ENCODE measurements at places on chromosomes 1 and 21.
A peak's percentile ranks its signal among the peaks of the same experiment; 100 is the strongest.

DNA sequence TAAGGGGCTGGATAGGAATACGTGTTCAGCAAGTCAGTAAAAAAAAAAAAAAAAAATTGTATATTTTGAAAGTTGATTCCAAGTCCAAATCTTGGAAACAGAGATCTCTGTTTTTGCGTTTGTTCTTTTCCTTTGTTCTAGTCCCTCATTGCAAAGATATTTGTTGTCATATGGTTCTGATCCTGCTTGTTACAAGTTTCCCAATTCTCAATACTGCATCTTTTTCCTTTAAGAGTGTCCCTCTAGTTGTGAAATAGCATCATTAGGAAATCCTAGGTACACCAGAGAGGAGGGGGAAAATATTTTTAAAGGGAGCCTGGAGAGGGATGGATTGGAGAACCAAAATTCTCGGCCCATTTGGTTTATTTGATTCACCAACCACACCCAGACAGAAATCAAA is 152.2 kb upstream of the C1orf105 start:
- no peak for DNase-seq

DNA sequence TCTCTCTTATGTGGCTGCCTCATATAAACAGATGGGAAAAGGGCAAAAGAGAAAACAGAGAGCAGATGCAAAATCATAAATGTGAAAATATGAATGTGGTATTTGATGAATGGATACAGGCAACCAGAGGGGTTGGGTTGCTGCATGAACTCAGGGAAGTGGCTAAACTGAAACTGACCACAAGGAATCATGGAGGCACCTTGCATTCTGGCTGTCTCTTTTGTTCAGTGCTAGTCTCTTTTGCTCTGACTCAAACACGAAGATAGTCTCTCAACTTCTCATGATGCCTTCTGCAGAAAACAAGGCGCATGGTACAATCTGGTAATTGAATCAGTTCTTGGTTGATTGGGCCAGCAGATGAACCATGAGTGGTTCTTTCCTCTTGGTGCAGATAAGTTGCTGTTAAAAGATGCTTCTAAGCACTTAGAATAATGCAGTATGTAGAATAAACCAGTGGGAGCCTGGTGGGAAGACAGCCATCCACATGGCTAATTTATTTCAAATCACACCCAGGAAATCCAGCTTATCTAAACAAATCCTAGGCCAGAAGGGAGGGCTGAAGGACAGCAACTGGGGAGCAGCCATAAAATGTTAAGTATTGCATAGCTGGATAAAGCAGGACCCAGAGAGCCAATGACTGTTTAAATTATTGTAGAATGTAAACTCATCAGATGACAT is 64.2 kb downstream of the HLX start:
- DNase-seq = no peak

- peak; percentile 59 for DNase-seq
Measured at GRCh38 chr1:228664399-228664914, 70.8 kb upstream of the RHOU start.

DNA sequence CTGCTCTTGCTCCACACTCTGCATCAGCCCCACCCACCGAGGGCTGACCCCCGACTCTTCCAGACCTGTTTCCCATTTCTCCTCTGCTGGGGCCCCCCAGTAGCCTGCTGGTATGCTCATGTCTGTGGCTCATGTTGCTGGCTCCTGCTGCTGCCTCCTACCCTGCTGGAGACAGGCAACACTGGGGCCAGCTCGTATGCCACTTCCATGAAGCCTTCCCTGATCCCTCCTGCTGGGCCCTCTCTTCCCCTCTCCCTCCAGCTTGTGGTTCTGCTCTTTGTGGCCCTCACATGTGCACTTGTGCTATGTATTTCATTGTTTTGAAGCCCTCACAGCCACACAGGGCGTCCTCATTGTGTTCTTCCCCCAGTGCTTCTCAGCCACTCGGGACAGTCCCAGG is 40.5 kb downstream of the CNN3 start:
- no peak for DNase-seq

DNA sequence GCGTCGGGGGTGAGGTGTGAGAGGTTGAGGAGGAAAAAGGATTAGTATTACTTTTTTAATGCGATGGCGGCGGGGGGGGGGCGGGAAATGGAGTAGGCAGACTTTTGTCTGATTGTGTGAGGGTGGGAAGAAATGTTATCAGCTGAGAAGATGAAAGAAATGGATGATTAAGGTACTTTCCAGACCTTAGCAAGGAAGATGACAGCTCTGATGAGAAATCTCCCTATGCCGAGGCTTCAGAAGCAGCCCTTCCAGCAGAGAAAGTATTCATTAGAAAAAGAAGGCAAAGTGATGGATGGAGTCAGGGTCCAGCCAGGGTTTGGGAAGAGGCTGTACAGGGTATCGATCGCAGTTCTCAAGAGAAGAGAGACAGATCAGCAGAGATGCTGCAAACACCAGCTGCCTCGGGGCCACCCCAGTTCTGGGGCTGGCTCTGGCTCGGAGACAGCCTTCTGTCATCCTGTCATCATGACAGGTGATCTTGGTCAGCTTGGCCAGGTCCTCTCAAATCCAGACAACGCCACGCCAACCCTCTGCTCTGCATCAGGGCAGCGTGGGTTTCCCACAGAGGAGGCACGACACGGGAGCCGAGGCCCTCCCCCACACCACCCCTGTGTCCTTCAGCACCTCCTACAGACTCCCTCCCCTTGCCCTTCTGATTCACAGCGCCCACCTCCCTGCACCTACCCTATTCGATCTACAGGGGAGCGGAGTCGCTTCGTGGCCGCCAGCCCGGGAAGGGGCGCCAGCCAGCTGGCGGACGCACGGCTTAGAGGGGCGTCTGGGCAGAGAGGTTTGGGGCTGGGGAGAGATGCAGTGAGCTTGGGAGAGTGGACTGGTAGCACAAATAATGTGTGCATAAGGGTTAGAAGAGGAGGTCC is 674 bp upstream of the ATXN7L2 start:
- no peak for DNase-seq

GRCh38 chr1:183871142-183871541 is 66.2 kb downstream of the RGL1 start:
- peak; percentile 14 for DNase-seq

GRCh38 chr1:169345511-169345910 is 22.1 kb downstream of the NME7 start:
- DNase-seq = no peak

GRCh38 chr1:238350471-238350870 is 459.7 kb upstream of the ZP4 start:
- DNase-seq = no peak

DNA sequence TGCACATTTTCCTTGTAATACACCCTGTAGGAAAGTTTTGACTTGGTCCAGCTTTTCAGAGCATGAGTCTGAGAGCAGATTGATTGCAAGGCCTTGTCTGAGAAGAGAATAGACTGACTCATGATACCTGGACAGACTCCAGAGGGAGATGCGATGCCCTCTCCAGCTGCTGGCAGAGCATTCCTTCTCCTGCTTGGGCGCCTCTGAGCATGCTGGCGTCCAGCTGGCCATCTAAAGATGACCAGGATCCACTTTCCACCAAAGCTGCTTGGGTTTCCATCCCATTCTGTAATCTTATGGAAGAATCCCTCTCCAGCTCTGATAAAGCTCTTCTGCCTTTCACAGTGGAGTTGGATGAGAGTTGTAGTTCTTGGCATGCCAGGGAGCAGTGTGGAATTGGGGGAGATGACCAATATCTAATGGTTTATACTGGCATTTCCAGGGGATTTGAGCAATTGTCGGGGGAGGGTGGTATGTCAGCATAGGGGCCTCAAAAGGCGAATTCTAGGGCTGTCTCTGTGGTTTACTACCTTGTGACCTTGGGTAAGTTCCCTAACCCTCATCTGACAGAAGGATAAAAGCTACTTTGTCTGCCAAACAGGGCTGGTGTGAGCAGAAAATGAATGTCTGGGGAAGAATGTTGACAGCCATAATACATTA is 19.5 kb downstream of the SZRD1 start:
- peak; percentile 73 for DNase-seq

DNA sequence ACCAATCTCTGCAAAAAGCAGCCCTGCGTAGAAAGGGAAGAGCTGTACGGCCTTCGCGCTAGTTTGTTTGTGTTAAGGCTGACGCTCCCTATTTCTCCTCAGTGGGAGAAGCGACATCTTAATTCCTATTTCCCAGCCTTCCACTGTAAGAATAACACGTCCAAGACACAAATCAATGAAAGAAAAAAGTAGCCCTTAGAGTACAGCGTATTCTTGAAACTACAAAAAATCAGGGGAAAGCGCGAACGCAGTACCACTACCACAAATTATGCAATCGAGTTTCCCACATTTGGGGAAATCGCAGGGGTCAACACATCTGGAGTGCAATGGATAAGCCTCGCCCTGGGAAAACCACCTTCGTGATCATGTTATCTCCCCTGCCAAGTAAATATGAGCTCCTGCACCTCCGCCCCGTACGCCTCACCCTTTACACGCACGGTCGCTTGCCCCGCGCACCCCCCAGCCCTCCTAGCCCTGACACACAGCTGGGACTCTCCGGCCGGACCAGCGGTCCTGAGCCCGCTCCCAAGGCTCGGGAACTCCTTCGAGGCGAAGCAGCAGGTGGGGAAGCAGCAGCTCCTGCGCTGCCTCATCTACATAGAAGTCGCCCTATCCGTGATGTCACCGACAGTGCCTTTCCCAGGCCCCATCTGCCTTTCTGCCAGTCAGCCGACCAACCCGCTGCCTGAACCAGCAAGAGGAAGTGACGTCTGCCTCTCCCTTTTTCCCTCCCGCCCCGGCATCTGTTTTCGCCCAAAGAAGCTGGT is 94.7 kb downstream of the PPIAL4G start:
- DNase-seq = peak; percentile 57

GRCh38 chr1:4654764-4655673 is 610 bp downstream of the AJAP1 start:
- no peak for DNase-seq

- DNase-seq = no peak
Measured at GRCh38 chr1:208115924-208116640, 128.1 kb downstream of the PLXNA2 start.

GRCh38 chr1:109705411-109705810 is 6.6 kb upstream of the GSTM5 start:
- no peak for DNase-seq

GRCh38 chr1:97920276-97920831 is 480 bp downstream of the DPYD start:
- DNase-seq = peak; percentile 12

- DNase-seq = peak; percentile 39
Measured at GRCh38 chr1:71047635-71048607, at the start of gene PTGER3. PTGER3 (minus strand) TSS chr1:71047816; CDS start chr1:71047577, 239 bp downstream.

GRCh38 chr1:197677752-197678295 is 97.5 kb downstream of the DENND1B start:
- no peak for DNase-seq

GRCh38 chr1:15592285-15592684 is 7.4 kb upstream of the AGMAT start:
- no peak for DNase-seq

DNA sequence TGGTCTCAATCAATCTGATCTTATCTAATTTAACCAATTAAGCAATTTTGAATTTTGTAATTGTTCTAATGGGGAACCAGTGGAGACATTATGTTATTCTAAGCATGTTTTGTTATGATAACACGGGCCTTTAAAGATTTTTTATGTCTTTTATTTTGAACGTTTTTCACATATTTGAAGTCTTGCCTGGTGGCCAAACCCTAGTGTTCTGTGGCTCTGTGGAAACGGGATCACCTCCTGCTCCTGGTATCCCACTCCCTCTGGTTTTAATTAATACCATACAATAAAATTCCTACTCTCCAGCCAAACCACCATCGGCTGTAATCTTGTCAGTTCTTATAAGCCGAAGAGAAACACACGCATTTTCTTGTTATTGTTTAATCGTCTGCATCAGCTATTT is 22.9 kb upstream of the LMO4 start:
- no peak for DNase-seq

GRCh38 chr1:171152549-171152948 is 32.6 kb upstream of the FMO2 start:
- no peak for DNase-seq

DNA sequence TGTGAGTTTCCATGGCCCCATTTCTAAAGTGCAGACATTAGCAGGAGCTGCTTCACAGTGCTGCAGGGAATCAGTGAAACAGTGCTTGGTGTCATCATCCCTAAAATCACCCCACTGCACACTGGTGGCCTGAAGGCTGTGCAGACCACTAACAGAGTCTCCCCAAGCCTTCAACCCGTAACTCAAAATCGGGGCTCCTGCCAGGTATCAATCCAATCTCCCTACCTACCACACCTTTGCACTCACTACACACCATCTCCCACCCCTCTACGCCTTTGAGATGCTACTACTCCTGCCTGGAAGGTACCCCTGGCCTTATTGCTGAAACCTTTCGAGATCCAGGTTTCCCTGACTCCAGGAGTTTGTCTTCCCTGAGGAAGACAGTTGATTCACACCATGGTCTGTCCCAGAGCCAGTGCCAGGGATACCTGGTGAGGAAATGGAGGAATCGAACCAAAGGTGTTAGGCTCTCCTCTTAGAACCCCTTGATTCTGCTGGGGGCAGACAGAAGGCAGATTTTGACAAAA is 25.5 kb downstream of the SLC2A1 start:
- no peak for DNase-seq

GRCh38 chr1:13830616-13831280 is 130.8 kb downstream of the PRDM2 start:
- DNase-seq = no peak

DNA sequence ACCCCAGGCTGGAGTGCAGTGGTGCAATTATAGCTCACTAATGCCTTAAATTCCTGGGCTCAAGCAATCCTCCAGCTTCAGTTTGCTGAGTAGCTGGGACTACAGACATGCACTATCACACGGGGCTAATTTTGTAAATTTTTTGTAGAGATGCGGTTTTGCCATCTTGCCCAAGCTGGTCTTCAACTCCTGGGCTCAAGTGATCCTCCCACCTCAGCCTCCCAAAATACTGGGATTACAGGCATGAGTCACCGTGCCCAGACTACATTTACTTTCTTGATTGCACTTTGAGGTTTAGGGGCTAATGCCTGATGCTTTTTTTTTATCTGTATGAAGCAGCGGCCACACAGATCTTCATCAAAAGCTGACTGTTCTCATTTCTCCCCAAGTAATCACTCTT is 124.6 kb downstream of the KIF26B start:
- no peak for DNase-seq

- no peak for DNase-seq
Measured at GRCh38 chr1:226607268-226607660, 58.7 kb downstream of the STUM start.

GRCh38 chr1:7592120-7592798 is 178.8 kb upstream of the VAMP3 start:
- no peak for DNase-seq
